ENCODE measurements at places on chromosomes 7 and 10.

DNA sequence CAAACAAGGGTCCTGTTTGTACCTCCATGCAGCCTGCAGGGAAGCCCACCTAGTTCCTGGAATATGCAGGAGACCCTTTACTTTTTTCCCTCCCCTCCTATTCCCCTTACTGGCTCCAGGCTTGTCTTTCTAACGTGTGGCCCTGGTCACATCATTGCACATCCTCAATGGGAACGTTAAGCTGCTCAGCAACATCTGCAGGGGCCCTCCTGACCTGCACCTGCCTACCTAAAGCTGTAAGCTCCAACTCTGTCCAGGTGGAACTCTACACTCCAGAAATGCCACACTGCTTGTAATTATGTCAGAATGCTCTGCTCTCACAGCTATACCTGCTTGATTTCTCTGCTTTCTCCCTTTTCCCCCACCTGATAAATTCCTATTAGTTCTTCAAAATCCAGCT, 72.1 kb downstream of the ARMC3 start:
- H3K4me3 ChIP-seq = no peak overlapping the region
- H3K4me1 ChIP-seq = no peaks in the 10 kb centered on the region
- no peak overlapping the region for H3K27ac ChIP-seq
- no peak for DNase-seq

DNA sequence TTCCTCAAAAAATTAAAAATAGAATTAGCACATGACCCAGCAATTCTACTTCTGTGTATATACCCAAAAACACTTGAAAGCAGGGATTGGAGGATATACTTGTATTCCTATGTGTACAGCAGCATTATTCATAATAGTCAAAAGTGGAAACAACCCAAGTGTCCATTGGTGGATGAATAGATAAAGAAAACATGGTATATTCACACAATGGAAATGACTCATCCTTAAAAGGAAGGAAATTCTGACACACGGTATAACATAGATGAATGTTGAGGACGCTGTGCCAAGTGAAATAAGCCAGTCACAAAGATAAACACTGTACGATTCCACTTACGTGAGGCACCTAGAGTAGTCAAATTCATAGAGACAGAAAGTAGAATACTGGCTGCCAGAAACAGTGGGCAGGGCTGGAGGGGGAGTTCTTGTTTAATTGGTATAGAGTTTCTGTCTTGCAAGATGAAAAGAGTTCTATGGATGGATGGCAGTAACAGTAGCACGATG, 26.6 kb upstream of the KAT6B start:
- no peaks in the 10 kb centered on the region for H3K27me3 ChIP-seq
- no peak overlapping the region for H3K27ac ChIP-seq
- H3K4me1 ChIP-seq = no peaks in the 10 kb centered on the region
- DNase-seq = no peak
- H3K4me3 ChIP-seq = no peak overlapping the region

DNA sequence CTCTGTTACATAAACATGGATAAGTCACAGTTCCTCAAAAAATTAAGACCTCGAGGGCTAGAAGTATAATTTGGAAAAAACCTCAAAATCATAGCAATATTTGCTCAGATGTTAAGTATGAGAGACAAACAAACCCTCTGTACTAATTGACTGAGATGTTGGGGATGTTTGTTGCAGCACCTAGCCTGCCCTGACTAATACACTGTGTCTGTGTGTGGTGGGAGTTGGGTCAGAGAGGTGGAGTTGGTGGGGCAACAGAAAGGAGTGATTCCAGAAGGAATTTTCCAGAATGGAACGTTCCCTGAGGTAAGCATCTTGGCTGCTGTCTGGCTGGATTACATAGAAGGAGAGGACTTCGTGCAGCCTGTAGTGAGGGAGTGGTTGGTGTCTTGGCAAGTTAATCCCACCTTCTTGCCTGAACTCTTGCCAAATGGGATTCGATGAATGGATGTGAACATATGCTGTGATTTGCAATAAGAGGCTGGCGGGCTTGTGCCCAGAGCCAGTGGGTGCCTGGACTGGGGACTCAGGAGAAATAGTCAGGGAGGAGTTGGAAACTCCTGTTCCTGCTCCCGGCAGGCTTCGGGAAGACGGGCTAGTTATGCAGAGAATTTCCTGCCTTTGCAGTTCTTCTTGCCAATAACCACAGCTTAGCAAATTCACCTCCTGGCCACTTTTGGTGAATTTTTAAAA, 9.3 kb upstream of the FAM180A start:
- no peaks in the 10 kb centered on the region for H3K4me1 ChIP-seq

DNA sequence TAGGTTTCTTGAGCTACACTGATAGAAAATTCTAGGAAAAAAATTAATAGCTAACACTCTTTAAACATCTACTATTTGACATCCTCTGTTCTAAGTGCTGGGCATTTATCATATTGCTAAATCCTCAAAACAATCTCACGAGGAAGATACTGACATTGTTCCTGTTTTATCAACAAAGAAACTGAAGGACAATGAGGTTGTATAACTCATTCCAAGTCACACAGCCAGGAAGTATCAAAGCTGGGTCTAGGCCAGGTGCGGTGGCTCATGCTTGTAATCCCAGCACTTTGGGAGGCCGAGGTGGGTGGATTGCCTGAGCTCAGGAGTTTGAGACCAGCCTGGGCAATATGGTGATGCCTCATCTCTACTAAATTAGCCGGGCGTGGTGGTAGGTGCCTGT, 51.6 kb upstream of the IL6 start:
- no peak for DNase-seq
- H3K4me1 ChIP-seq = peaks cover 12% of the 10 kb centered on the region
- H3K36me3 ChIP-seq = no peaks in the 10 kb centered on the region

DNA sequence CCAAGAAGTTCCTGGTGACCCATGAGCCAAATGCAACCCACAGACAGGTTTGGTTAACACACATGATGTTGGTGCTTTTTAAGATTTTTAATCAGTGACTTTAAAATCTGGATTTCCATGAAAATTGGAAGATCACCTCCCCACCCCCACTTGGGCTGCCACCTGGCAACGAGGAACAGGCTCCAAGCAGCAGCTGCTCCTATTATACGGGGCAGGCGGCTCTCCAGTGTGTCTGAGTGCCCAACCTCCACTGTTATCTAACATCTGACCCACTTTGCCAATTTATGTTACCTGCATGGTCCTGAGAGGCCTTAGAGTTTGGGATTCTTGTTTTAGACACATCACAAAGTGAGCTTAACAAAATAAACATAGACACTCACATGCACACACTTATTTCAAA, 56.4 kb downstream of the SGMS1 start:
- DNase-seq = peak; percentile 35
- H3K36me3 ChIP-seq = no peaks in the 10 kb centered on the region
- H3K27me3 ChIP-seq = no peaks in the 10 kb centered on the region

- no peaks in the 10 kb centered on the region for H3K27me3 ChIP-seq
- peak; percentile 40 for DNase-seq
- no peak overlapping the region for H3K27ac ChIP-seq
- peaks cover 14% of the 10 kb centered on the region for H3K4me1 ChIP-seq
- no peak overlapping the region for H3K4me3 ChIP-seq
- no peaks in the 10 kb centered on the region for H3K36me3 ChIP-seq
These were observed 210.9 kb downstream of the DGKB start for GRCh38 chr7:14691597-14692203.

DNA sequence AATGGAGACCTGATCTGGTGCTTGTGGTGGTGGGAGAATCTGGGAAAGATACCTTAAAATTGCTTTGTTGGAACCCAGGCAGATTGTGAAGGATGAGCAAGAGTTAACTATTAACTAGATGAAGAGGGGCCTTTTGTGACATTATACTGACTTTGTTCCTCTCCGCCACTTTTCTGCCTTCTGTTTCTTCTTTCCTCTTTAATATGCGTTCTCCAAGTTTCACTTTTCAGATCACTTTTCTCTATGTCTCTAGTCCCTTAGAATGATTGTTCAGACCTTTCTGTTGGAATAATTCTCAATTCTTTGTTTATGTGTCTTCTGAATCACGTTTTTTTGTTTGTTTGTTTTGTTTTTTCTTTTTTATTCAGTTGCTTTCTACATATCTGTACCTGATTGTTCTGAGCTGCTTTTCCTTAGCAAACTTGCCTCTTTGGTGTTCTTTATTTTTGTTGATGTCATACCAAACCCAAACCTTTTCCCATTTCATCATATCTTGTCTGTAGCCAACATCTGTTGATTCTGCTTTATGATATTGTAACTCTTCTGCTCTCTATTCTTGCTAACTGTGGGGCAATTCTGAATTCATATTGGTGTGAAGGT, 2.8 kb downstream of the BMPR1A start:
- H3K27ac ChIP-seq = peak overlapping the region; percentile 100
- peaks cover 60% of the 10 kb centered on the region for H3K4me1 ChIP-seq
- H3K4me3 ChIP-seq = peak overlapping the region; percentile 75
- H3K27me3 ChIP-seq = no peaks in the 10 kb centered on the region

DNA sequence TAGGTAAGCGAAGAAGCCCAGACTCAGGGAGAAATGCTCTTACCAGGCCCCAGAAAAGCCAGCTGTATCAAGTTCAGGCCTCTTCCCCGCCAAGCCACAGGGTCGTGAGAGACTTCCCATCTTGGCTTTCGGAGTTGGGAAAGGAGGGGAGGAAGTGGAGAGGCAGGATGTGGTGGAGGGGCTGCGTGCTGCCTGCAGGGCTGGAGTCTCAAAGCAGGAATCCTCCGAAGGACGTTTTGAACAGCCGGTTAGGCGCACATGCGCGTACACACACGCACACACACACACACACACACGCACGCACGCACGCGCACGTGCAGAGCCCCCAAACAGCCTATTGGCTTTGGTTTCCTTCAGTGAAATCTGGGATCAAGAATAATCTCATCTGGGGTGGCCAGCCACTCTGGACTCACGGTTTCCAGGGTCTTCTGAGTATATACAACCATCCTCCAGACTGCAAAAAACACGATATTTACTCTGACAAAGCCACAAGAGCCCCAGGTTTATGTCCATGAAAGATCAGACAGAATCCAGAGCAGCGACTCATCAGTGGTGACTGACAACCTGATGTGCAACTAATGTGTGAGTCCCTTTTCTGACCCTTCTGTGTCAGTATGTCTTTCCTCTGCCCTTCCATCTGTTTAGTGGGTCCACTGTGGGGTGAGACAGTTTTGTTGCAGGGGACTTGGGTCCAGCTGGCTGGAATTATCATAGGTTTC, 115.0 kb upstream of the ZNF438 start:
- H3K27ac ChIP-seq = peak overlapping the region; percentile 22
- H3K36me3 ChIP-seq = no peaks in the 10 kb centered on the region
- DNase-seq = peak; percentile 88
- H3K4me1 ChIP-seq = peaks cover 5% of the 10 kb centered on the region
- H3K27me3 ChIP-seq = no peaks in the 10 kb centered on the region

- no peak overlapping the region for H3K27ac ChIP-seq
- no peaks in the 10 kb centered on the region for H3K4me1 ChIP-seq
- DNase-seq = no peak
- H3K36me3 ChIP-seq = peaks cover 11% of the 10 kb centered on the region
These were observed 206.4 kb downstream of the ITGB1 start for GRCh38 chr10:32751582-32751981.

DNA sequence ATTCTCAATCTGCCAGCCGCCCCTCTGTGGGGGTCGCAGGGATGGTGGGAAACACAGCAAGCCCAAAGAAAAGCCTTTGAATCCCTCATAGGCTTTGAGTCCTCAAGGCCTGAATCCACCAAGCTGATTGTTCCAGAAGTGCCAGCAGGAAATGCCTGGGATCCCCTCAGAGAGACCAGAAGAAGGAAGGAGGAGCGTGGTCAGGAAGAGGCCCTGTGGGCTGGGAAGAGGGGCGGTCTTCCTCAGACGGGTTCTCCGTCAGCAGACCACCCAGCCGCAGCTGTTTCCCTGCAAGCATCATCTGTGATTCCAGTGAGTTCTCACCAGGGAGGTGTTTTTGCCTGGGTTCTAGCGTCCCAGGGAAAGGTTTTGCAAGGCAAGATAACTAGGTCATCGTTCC, 190.0 kb upstream of the KLF6 start:
- H3K27me3 ChIP-seq = no peaks in the 10 kb centered on the region
- H3K36me3 ChIP-seq = no peaks in the 10 kb centered on the region
- no peaks in the 10 kb centered on the region for H3K4me1 ChIP-seq
- DNase-seq = no peak
- H3K27ac ChIP-seq = no peak overlapping the region
- no peak overlapping the region for H3K4me3 ChIP-seq

- H3K4me1 ChIP-seq = no peaks in the 10 kb centered on the region
- H3K27ac ChIP-seq = no peak overlapping the region
- H3K36me3 ChIP-seq = no peaks in the 10 kb centered on the region
- DNase-seq = no peak
- no peaks in the 10 kb centered on the region for H3K27me3 ChIP-seq
These were observed 55.5 kb upstream of the SLC35G1 start for GRCh38 chr10:93838278-93838677.

DNA sequence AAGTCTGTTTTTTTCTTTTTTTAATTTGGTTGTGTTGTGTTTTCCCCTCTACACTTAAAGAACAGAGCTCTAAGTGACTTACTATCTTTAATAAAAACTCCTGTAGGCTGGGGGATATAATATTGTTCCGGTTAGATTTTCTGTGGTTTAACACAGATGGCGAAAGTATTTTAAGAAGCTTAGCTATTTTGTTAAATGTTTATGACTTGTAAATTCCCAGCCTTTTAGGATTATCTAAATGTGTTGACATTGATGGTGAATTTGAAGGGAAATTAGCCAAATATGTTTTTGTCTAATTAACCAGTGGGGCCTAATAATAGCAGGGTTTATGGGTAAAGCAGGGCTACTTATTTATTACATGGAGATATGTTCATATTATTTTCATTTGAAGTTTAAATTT, 538.5 kb downstream of the INHBA start:
- no peaks in the 10 kb centered on the region for H3K27me3 ChIP-seq
- H3K4me3 ChIP-seq = no peak overlapping the region
- no peaks in the 10 kb centered on the region for H3K4me1 ChIP-seq
- H3K36me3 ChIP-seq = no peaks in the 10 kb centered on the region

DNA sequence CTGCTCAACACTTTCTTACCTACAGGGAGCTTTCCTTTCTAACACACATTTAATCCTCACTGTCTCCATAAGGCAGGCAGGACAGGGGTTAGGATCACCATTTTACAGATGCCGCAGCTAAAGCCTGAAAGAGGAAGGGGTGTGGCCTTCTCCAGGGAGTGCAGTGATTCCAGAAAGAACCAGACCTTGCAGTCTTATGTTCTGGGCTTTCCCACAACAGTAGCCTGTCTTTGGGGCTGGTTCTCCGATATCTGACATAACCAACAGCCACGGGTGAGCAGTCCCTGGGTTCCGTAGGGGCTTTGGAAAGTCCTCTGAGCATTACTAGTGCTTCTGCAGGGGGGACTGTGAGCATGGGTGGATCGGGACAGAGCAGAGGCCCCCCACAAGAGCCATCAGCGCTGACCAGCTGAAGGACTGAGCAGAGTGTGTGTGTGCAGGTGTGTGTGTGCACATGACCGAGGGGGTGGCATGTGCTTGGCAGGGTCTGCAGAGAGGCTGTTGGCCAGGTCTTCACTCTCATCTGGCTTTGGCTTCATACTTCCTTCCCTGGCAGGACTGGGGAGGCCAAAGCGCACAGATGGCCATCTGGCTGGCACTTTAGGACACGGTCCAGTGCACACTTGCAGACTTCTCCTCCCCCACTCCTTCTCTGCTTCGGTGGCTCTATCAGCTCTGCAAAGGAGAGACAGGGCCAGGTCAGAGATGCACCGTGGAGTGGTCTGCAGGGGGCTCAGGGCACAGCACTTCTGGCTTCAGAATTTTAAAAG, 400.3 kb downstream of the RPS24 start:
- H3K4me3 ChIP-seq = no peak overlapping the region
- no peaks in the 10 kb centered on the region for H3K27me3 ChIP-seq
- H3K36me3 ChIP-seq = no peaks in the 10 kb centered on the region
- H3K4me1 ChIP-seq = peaks cover 8% of the 10 kb centered on the region

Measured in stomach (tissue), 19 donors.